ENCODE measurements at places on chromosomes 7 and 10. TPM values are rescaled to one million over a fixed set of nuclear protein-coding genes. Genes with fewer than 3 reads are reported as not detected.

DNA sequence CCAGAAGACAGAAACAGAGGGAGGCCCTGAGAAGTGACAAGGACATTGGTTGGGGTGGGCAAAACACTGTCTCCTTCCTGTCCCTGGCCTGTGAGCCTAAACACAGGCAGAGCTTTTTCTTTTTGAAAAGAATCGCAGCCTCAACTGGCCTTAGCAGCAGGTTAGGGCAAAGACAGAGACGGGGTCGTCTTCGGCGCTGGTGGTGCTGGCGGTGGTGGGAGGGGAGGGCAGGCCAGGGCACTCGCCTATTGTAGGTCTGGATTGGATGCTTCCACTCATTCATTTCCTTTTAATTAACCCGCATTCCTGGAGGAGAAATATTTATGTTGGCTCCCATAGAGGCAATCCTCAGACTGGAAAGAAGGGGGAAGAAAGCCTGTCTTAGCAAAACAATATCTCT, 22.6 kb downstream of the WNT8B start:
- no peak for DNase-seq

DNA sequence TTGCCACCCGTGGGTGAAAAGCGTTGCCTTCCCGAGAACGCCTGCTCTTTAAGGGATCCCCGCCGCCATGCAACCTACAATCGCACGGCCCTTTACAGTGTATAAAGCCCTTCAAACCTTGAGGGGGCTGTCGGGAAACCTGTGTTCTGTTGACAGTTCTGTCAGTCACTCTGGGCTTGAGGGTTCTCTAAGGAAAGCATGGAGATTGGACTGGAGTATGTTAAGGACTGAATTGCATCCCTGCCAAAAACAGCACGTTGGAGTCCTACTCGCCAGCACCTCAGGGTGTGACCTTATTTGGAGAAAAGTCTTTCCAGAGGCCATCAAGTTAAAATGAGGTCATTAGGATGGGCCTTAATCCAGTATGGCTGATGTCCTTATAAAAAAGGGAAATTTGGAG, 70.6 kb downstream of the PFKFB3 start:
- no peak for DNase-seq

- DNase-seq, result no peak
Measured at GRCh38 chr10:61663466-61663865, 737 bp downstream of the CABCOCO1 start.

GRCh38 chr10:116648903-116649302, 28.1 kb downstream of the PNLIPRP2 start:
- DNase-seq, result no peak

- DNase-seq, result no peak
Measured at GRCh38 chr10:51445588-51445987, 253.8 kb downstream of the CSTF2T start.

- no peak for DNase-seq
Measured at GRCh38 chr7:151925446-151926335, 30.6 kb upstream of the GALNTL5 start.

GRCh38 chr10:127265288-127265687, 68.9 kb upstream of the INSYN2A start:
- no peak for DNase-seq

GRCh38 chr10:78002541-78003288, 26.6 kb downstream of the POLR3A start:
- DNase-seq, result no peak

DNA sequence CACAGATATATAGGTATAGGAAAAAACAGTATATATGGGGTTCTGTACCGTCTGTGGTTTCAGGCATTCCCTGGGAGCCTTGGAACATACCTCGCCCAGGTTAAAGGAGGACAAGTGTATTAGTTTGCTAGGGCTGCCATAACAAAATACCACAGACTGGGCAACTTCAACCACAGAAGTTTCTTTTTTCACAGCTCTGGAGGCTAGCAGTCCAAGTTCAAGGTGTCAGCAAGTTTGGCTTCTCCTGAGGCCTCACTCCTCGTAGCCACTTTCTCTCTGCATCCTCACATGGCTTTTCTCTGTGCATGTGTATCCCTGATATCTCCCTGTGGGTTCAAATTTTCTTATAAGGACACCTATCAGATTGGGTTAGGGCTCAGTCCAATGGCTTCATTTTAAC, 189.1 kb downstream of the DNAH11 start:
- no peak for DNase-seq

DNA sequence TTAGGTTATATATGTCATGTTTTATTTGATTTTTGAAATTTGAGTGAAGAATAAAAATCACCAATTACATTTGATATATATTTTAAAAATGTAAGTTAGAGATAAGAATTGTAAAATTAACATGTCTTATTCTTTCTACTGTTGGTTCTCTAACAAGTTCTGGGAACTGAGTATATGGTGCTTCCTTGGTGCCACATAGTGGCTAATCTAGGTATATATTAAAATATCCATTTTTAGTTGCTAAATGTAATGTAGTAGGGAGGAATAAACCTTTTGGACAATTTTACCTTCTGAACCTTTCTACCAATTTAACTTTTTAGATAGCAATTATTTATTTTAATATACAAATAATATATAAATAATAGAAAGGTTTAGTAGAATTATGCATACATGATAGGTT, 17.5 kb downstream of the CFAP69 start:
- no peak for DNase-seq

- DNase-seq, result peak; percentile 37
Measured at GRCh38 chr10:13271552-13272163, 28.2 kb downstream of the PHYH start.

- DNase-seq, result no peak
Measured at GRCh38 chr10:3067859-3068179, 471 bp downstream of the PFKP start.

GRCh38 chr10:84567133-84567532, 238.7 kb downstream of the CCSER2 start:
- DNase-seq, result no peak

- no peak for DNase-seq
Measured at GRCh38 chr10:132272231-132272971, 35.3 kb downstream of the STK32C start.

TMEM225B gene
- total RNA-seq, result 0.85 TPM

MYL10 gene
- total RNA-seq, result not detected

CC2D2B gene
- not detected for total RNA-seq

ATP6V0A4 gene
- total RNA-seq, result not detected

UTF1 gene
- not detected for total RNA-seq

HYAL4 gene
- not detected for total RNA-seq

CTAGE4 gene
- 2.2 TPM for total RNA-seq

WDR86 gene
- total RNA-seq, result 13.3 TPM

C7orf33 gene
- total RNA-seq, result not detected
